Putamen (tissue), 1 donor: ENCODE measurements at places on chromosomes 16 and 17.

DNA sequence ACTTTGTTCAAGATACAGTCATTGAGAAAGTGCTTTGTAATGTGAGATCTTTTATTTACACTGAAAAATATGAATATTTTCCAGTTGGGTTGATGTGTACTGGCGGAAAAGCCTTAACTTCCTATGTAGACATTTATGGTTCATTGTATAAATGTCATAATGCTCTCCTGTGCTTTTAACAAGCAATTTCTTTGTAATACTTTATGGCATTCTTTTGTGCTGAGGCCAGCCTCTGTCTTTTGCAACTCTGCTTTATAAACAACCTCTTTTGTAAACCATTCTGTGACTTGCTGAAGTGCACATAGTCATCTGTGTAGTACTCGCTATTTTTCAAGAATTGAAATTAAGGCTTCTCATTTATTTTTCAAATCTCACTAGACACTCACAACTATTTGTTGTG is 291.2 kb downstream of the CDH11 start:
- DNase-seq = no peak

GRCh38 chr17:29070781-29071180 is 27.8 kb downstream of the PIPOX start:
- DNase-seq = no peak

DNA sequence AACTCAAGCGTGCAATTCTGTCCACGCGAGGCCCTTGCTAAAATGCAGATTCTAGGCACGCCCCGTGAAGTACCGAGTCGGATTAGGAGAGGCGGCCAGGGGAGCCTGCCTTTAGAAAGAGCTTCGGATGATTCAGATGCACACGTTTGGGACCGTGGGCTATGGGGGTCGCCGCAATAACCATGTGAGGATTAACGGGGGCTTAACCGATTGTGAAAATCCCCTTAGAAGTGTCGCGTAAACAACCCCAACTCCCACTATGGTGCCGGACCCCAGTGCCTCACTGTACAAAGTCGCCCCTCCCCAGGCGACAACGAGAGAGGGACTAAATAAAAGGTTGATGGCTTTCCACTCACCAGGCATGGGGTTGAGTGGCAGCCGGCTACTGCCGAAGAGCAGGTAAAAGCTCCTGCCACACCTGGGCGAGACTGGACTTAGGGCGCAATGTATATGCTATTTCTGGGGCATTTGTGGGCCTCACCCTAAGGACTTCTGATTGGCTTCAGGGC is 635 bp upstream of the SP2 start:
- DNase-seq = no peak

GRCh38 chr17:79152110-79152509 is 77.5 kb downstream of the ENGASE start:
- no peak for DNase-seq

GRCh38 chr17:36501963-36502362 is 15.5 kb downstream of the ZNHIT3 start:
- no peak for DNase-seq

DNA sequence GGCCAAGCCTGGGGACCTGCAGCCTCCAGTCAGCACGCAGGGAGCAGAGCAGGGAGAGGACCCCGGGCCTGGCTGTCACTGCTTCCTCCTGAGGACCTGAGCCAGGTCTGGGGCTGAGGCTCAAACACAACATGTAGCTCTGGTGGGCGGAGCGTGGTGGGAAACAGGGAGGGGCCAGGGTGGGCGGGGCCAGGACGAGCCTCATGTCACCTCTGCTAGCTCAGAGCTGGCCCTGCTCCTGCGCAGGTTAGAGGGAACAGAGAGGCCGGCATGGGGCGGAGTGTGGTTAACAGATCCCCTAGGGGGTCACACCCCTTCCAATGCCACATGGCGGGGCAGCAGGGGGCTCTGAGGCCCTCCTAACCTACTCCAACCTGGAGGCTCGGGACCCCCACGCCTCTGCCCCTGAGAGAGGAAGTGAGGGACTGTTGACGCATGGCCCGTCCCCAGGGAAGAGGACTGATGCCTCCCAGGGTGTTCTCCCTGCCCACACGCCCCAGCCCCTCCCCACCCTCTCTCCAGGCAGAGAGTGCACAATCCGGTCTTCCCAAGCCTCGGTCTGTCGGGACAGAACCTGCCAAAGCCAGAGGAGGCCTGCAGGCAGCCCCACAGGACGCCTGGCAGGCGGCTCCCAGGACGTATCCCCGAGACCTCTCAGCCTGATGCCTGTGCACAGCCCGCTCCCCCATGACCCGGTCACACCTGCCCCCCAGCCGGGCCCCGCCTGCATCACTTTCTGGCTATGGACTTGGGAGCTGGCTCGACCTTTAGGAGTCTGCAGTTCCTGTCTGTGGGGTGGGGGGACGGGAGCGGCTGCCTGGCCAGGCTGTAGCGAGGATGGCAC is 15.2 kb downstream of the PIEZO1 start:
- DNase-seq = no peak

DNA sequence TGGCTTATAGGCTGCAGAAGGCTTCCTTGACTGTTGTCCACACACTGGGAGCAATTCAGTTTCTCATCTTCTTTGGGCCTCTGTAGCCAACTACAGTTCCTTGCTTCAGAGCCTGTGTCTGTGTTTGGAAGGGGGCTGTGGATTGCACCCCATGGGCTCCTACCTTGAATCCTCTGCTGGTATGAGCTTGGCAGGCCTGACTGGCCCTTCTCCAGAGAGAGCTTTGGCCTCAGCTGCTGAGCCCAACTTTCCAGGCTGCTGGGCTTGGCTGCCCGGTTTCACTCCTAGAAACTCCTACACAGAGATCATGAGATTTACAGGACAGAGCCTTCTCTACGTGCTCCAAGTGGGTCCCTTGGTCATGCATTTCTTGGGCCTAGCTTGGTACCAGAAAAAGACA is 354.4 kb downstream of the SNX29 start:
- DNase-seq = no peak

DNA sequence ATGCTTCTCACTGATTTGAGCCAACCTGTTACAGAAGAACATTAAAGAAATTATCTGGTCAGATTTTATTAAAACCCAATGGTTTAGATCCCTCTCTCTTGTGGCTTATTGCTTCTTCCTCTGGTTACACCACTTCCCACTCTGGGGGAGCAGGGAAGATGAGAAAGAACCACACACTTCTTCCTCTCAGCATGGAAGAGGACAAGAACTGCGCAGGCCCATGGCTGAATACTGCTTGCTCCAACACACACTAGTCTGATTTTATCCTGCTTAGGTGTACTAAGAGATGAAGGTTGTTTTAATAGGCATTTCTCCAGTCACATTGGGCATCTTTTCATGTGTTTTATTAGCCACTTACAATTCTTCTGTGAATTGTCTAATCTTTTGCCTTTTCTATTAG is 27.6 kb downstream of the MAP3K3 start:
- no peak for DNase-seq

DNA sequence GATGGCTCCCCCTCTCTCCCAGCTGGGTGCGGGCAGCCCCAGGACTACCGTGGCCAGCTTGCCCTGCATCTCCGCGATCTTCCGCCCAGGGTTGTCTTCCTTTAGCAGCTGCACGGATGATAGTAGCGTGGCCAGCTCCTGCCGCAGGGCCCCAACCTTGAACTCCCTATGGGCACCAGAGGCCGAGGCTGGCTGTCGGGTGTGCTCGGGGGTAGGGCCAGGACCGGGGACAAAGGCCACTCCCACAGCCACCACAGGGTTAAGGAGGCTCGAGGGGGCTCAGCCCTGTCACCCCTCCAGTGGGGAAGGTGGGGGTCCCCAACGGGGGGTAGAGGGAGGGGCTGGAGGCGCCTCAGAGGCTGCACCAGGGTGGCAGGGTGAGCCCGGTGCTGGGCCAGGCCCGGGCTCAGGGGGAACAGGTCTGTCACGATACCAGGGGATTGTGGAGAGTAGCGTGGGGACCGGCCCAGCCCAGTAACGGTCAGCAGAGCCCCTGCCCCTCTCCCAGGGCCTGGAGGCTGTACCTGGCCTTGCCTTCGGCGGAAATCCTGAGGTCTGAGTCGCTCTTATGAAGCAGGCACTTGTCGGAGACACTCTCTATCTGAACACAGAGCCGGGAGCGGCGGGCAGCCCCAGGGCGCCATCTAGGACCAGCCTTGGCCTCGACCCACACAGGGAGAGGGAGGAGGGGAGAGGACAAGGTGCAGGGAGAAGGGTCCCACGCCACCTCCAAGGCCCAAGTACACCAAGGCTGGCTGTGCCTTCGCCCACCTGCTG is 5.2 kb downstream of the PERCC1 start:
- DNase-seq = no peak

- DNase-seq = no peak
Measured at GRCh38 chr17:5915337-5915736, 154.8 kb upstream of the WSCD1 start.

DNA sequence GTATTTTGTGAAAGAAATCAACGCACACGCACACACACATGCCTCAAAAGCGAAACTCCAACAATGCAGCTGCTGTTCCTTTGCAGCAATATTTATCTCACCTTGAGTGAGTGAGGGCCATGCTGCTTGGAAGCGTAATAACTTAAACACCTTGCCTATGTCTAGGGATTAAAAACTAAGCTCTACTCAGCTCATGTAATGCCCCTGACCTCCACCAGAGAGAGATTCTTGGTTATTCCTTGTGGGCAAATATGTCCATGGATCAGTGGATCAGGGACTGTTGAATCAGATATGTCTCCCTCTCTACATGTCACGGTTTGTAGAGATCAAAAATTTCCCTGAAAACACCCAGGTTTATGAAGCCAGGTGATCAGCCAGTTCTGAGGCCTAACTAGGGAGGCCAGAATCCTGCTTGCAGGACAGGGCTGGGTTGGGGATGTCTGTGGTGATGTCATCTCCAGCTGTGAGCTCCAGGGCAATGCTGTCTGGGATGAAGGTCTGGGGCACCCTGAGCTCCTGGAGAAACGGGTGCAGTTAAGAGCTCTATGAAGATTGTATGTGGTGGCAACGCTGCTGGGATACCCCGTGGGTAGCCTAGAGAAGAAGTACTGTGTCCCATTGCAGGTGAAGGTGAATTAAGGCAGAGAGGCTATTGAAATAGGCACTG is 149.4 kb downstream of the KCNJ12 start:
- no peak for DNase-seq

- peak; percentile 70 for DNase-seq
Measured at GRCh38 chr16:29811896-29812665, at the start of gene PRRT2. PRRT2 (plus strand) TSS chr16:29812193; CDS start chr16:29813055, 862 bp downstream.

DNA sequence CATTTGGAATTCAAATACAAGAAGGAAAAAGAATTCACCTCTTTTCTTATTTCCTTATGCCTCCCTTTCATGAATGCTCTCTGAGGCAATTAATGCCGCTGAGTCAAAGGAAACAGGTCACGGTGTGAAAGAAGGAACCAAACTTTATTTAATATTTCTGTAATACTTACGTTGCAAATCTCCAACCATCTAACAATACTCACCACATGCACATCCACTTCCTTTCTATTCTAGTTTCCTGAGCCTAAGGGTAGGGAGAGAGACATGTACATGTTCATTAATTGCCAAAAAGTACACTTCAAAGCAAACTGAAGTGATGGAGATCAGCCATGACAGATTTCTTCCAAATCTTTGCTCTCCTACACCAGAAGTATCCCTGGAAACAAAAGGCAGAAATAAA is 47.9 kb upstream of the HLF start:
- DNase-seq = no peak
